ENCODE measurements at places on chromosomes 3 and 15. TPM values are rescaled to one million over a fixed set of nuclear protein-coding genes. Genes with fewer than 3 reads are reported as not detected.
A peak's percentile ranks its signal among the peaks of the same experiment; 100 is the strongest.

GRCh38 chr15:51218299-51218938 is 120.0 kb downstream of the CYP19A1 start:
- DNase-seq, result peak; percentile 87

- DNase-seq, result peak; percentile 21
These were observed 984 bp upstream of the DUT start for GRCh38 chr15:48330105-48330785.

- DNase-seq, result no peak
These were observed 41.4 kb upstream of the TSEN2 start for GRCh38 chr3:12442654-12443501.

The IGF2BP2 gene
- total RNA-seq, result 40.1 TPM

- no peak for DNase-seq
These were observed 92.1 kb upstream of the CHD2 start for GRCh38 chr15:92807971-92808571.

DNA sequence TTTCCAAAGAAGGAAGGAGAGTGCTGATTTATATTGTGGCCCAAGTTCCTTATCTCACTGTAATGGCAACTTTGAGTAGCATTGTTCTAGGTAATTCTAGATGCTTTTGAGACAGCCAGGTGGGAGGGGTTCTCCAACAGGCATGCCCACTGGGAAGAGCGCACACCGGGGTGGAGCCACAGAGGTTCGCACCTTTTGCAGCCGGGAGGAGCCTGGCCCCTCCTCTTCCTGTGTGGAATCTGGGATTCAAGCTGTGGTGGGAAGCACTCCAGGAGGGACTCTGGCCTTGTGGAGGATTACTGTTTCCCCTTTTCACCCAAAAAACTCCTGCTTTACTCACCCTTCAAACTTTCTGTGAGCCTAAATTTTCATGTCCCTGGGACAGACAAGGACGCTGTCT is 53.1 kb downstream of the CFAP20DC start:
- no peak for DNase-seq

GRCh38 chr3:117706037-117706436 is 996.5 kb downstream of the TUSC7 start:
- DNase-seq, result peak; percentile 96

- DNase-seq, result no peak
These were observed 38.0 kb upstream of the MRPL3 start for GRCh38 chr3:131540821-131541220.

DNA sequence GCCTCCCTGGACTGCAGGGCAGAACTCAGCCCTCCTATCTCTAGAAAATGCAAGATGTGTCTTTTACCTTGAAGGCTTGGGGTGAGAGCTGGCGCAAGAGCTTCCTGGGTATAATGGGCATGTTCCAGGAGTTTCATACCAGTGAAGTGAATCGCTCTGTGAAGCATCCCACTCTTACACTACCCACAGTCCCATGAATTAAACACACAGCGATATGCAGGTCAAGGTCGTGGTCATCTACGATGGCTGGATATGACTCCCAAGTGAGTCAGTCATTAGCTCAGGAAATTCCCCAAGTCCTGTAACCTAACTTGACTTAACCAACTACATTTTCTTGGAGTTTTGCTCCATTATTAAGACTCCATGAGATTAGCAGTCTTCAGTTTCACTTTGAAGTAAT is 439.7 kb downstream of the NTRK3 start:
- peak; percentile 96 for DNase-seq

DNA sequence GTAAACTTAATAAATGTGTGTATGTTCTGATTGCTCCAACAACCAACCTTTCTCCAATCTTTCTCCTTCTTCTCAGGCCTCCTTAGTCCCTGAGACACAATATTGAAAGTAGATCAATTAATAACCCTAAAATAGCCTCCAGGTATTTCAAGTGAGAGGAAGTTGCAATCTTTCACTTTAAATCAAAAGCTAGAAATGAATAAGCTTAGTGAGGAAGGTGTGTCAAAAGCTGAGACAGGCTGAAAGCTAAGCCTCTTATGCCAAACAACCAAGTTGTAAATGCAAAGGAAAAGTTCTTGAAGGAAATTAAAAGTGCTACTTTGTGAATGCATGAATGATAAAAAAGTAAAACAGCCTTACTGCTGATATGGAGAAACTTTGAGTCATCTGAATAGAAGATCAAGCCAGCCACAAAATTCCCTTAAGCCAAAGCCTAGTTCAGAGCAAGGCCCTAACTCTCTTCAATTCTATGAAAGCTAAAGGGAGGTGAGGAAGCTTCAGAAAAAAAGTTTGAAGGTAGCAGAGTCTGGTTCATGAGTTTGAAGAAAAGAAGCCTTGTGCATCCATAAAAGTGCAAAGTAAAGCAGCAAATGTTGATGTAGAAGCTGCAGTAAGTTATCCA is 38.6 kb downstream of the CCDC80 start:
- peak; percentile 27 for DNase-seq

The RFX7 gene
- total RNA-seq, result 4.1 TPM

DNA sequence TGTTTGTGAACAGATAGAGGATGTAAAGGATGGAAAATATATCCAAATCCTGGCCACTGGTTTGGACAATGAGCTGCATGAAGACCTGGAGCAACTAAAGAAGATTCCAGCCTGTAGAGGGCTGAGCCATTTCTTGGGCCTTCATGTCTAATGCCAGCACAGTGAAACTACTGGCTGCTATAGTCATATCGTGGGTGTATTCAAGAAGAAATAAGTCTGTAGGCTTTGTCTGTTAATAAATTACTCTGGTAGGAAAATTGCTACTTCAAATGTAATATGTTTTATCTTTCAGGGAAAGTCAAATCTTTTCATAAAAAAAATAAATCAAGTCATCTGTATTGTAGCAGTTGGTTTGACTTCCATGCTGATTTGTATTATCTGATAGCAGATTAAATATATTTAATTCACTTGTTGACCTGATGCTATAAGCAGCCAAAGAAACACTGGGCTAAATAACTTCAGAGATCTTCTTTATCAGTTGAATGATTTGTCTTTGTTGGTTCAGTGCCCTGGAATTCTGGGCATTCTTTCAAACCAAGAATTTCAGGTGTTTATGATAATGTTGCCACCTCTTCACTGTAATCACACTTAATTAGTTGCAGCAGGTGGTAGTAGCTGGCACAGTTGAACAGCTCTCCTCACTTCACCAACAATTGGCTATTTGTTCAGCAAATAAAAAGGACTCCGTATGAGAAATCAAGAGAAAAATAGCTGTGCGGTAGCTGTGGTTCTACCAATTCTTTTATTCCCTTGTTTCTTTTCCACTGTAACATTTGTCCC is 1109.5 kb downstream of the NSUN3 start:
- DNase-seq, result no peak

GRCh38 chr3:52742418-52743041 is 28.2 kb downstream of the NEK4 start:
- peak; percentile 60 for DNase-seq

- DNase-seq, result peak; percentile 29
These were observed 60.5 kb upstream of the MME start for GRCh38 chr3:155019575-155019974.
